Stimulated activated naive CD8-positive, alpha-beta T cell treated with anti-CD3 and anti-CD28 coated beads, Interleukin-15, amount 100 ng/mL, for 72 hours (primary cell): ENCODE measurements at places on chromosomes 1 and 21.

GRCh38 chr1:20281801-20282200 lies 8.9 kb upstream of the VWA5B1 start:
- no peak for DNase-seq

DNA sequence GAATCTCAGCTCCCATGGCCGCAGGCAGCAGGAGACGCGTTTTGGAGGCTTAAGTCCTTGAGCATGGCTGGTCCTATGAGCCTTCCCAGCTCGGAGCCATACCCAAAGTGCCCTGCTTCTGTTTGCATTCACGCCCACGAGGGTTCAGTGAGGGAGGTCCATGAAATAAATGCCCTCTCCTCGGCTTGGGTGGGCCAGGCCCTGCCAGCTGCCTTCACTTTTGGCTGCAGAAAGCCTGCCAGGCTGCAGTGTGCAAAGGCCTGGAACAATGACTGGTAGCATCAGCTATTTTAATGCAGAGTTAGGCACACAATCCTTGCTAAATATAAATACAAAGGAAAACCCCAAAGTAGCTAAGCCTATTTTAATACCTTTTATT lies 49.4 kb downstream of the H3-3A start:
- no peak for DNase-seq

GRCh38 chr21:18157406-18157805 lies 87.2 kb upstream of the CHODL start:
- no peak for DNase-seq

- DNase-seq, result no peak
Measured at GRCh38 chr1:222046684-222047263, 304.9 kb upstream of the DUSP10 start.

- DNase-seq, result no peak
Measured at GRCh38 chr1:104476126-104476525, 726.4 kb downstream of the AMY1C start.

GRCh38 chr1:241627453-241628259 lies 12.5 kb downstream of the CHML start:
- peak; percentile 39 for DNase-seq

GRCh38 chr21:45989355-45990048 lies 7.9 kb downstream of the COL6A1 start:
- DNase-seq, result no peak

GRCh38 chr1:111499026-111499785 lies 4.2 kb downstream of the ADORA3 start:
- DNase-seq, result no peak

- DNase-seq, result no peak
Measured at GRCh38 chr1:223429313-223429731, 36.1 kb downstream of the CCDC185 start.

- DNase-seq, result peak; percentile 38
Measured at GRCh38 chr1:87045761-87046304, 131.4 kb downstream of the HS2ST1 start.

DNA sequence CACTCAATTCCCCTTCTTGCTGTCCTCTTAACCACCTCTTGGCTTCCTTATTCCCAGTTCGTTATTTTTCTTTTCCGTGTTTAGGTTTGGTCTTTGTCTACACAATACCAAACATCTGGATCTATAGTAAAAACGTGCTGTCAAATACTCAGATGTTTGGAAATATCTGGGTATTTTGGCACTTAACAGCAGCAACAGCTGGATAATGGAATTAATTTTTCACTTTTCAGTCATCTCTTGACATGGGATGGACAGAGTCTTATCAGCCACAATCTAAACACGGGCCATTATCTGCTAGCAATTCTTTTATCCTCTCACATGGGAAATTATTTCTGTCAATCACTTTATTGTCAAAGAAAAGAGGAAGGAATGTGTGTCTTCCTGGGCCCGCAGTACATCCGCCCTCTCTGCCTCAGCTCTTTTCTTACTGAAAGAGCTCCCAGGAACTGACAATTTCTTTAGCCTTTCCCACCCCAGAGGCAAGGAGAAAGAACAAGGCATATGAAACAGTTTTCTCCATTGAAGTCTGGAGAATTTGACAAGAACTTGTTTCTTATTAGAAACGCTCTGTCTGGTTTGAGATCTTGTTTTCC lies 13.4 kb downstream of the NHLH2 start:
- DNase-seq, result no peak

DNA sequence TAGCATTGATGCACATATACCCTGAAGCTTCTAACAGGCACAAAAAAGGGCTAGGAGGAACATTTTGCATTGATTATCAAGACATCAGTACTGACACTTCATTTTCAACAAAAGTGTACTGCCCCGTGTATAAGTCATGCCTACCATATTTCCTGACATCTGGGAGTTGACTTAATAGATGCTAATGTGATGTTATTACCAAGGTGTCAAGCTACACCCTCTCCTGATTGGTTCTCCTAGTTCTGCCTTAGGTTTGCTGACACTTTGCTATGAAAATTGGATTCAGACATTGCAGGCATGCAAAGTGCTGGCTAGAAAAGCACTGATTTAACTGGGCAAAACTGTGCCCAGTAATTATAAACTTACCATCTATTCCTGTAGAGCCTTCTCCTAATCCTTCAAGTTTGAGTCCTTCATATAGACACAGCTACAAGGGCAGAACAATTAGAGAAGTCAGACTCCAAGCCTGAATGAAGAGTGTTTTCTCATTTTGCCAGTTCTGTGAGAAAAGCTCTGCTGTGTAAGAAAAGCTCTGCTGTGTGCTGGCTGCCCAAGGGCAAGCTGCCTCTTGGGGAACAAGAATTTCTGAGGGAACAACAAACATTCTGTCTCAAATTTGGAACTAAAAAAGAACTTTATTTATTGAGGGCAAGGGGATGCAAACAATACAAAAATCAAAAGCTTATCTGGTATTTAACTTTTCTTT lies 11.2 kb downstream of the S100A10 start:
- DNase-seq, result no peak

DNA sequence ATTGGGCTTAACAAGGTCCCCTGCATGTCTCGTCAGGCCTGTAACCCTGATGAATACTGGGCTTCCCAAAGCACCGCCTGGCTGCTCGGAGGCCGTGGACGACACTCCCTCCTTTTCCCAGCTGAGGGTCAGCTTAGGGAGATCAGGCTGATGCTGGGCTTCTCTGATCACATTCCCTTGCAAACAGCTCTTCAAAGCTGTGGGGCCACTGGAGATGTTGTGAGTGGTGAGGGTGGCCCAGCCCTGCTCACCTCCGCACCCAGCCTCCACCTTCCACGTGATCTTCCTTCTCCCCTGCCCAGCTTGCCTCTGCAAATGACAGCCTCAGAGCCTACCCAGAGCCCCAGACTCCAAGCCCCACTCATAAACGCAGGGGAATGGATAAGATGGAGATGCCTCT lies 195.4 kb downstream of the GRIK3 start:
- no peak for DNase-seq

DNA sequence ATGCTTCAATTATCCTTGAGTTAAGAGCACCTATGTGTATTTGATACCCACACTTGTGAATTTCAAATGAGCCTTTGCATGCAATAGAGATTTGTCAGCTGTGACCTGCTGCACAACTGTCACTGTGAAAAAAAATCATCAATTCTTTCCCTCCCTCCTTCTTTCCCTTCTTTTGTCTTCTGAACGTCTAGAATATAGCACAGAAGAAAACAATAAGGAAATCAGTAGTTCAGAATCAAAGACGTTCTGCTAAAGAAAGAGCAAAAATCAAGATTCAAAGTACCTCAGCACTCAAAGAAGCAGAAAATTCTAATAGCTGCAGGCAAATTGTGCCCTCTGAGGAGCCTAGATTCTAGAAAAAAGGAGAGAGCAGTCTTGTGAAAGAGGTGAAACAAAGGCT lies 1.7 kb upstream of the FMN2 start:
- DNase-seq, result no peak

DNA sequence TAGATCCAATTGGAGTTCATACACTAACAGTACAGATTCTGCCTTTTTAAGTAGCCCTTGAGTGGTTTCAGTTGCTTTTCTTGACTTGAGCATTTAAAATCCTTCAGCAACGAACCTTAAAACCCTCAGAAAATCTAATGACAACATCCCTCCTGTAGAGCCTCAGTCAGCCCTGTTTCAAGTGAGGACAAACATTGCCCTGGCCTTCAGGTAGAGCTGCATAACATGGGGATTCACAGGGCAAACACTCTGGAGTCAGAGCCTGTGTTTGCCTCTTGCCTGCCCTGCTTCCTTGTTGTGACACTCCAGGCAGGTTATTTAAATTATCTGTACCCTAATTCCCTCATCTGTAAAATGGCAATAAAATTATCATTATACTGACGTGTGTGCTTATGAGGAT lies 96.1 kb upstream of the KCNA3 start:
- DNase-seq, result no peak
